T-helper 17 cell (primary cell): ENCODE measurements at places on chromosomes 13 and 19. TPM values are rescaled to one million over a fixed set of nuclear protein-coding genes. Genes with fewer than 3 reads are reported as not detected.

- no peak overlapping the region for H3K4me3 ChIP-seq
- no peak overlapping the region for H3K27ac ChIP-seq
- no peak for DNase-seq
- H3K4me1 ChIP-seq, result peaks cover 4% of the 10 kb centered on the region
- H3K36me3 ChIP-seq, result peaks cover 13% of the 10 kb centered on the region
These were observed 22.5 kb downstream of the CCDC8 start for GRCh38 chr19:46390866-46391265.

GRCh38 chr13:98915981-98916380 lies 61.9 kb downstream of the DOCK9 start:
- no peak overlapping the region for H3K4me3 ChIP-seq
- no peak for DNase-seq
- H3K27ac ChIP-seq, result no peak overlapping the region
- H3K27me3 ChIP-seq, result no peaks in the 10 kb centered on the region
- H3K4me1 ChIP-seq, result peaks cover 36% of the 10 kb centered on the region

DNA sequence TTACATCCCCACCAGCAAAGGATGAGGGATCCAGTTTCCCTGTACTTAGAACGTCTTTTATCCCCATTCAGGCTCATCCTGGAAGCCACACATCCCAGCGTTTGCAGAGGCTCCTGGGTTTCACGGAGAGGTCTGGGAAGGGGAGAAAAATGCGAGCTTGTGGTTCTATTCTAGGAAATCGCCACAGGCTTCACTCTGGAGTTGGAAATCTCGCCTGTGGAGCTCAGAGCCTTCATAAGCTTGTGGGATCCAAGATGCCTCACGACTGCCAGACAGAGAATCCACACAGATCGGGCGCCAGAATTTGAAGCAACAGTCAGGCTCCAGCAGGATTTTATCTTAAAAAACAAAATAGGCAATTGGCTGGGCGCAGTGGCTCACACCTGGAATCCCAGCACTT lies 157.9 kb downstream of the PTPRS start:
- H3K4me3 ChIP-seq, result no peak overlapping the region
- no peaks in the 10 kb centered on the region for H3K36me3 ChIP-seq
- no peak overlapping the region for H3K27ac ChIP-seq

ZNF665 gene
- total RNA-seq, result 2.4 TPM

- H3K27me3 ChIP-seq, result peaks cover 29% of the 10 kb centered on the region
- DNase-seq, result no peak
- no peak overlapping the region for H3K27ac ChIP-seq
- peaks cover 6% of the 10 kb centered on the region for H3K36me3 ChIP-seq
- no peak overlapping the region for H3K4me3 ChIP-seq
These were observed 2.7 kb upstream of the CYP4F8 start for GRCh38 chr19:15612342-15612741.

ZNF836 gene
- total RNA-seq, result 21.2 TPM

GRCh38 chr13:84279166-84279565 lies 396.9 kb upstream of the SLITRK1 start:
- no peaks in the 10 kb centered on the region for H3K4me1 ChIP-seq
- no peak overlapping the region for H3K4me3 ChIP-seq
- no peak for DNase-seq
- no peak overlapping the region for H3K27ac ChIP-seq
- no peaks in the 10 kb centered on the region for H3K27me3 ChIP-seq
- H3K36me3 ChIP-seq, result no peaks in the 10 kb centered on the region

- H3K36me3 ChIP-seq, result no peaks in the 10 kb centered on the region
- H3K4me1 ChIP-seq, result peaks cover 10% of the 10 kb centered on the region
- peak within 1 kb of the TSS; percentile 95 for H3K27ac ChIP-seq
- H3K4me3 ChIP-seq, result peak within 1 kb of the TSS; percentile 95
- peak; percentile 61 for DNase-seq
These were observed at the start of gene ZNF607 for GRCh38 chr19:37719111-37719926. Gene ZNF607, minus strand, starts transcription at chr19:37719761. Its CDS starts 8,143 bp downstream, at chr19:37711618.

ZNF582 gene
- 3.2 TPM for total RNA-seq

- peaks cover 7% of the 10 kb centered on the region for H3K36me3 ChIP-seq
- no peaks in the 10 kb centered on the region for H3K27me3 ChIP-seq
- H3K27ac ChIP-seq, result no peak overlapping the region
- peaks cover 8% of the 10 kb centered on the region for H3K4me1 ChIP-seq
- no peak for DNase-seq
These were observed 16.6 kb downstream of the IL12RB1 start for GRCh38 chr19:18070181-18070580.

KLK7 gene
- not detected for total RNA-seq

GRCh38 chr19:51103926-51104341 lies 4.3 kb downstream of the CTU1 start:
- no peak overlapping the region for H3K4me3 ChIP-seq
- no peak overlapping the region for H3K27ac ChIP-seq
- peaks cover 39% of the 10 kb centered on the region for H3K4me1 ChIP-seq
- DNase-seq, result no peak
- no peaks in the 10 kb centered on the region for H3K36me3 ChIP-seq

ZNF443 gene
- total RNA-seq, result 2.6 TPM

DNA sequence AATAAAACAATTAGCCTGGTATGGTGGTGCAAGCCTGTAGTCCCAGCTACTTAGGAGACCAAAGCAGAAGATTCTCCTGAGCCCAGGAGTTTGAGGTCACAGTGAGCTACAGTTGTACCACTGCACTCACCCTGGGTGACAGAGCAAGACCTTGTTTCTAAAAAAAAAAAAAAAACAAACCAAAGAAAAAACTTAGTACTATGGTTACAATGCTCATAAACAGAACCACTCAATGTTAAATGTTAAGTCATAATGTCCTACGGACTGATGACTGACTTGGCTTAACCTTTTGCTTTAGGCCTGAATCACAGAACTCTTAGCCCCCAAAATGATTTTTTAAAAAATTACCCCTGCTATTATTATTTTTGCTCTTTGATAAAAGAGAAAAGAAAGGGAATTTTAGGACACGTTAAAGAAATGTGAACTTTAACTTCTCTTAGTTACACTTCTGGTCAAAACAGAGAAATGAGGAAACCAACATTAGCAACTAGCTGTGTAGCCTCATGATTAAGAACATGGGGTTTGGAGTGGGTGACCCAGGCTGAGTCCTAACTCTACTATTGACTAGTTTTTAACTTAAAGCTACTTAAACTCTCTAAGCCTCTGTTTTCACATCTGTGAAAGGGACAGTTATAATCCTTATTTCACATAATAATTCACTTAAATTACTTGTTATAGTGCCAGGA lies 13.7 kb upstream of the ELF1 start:
- H3K4me1 ChIP-seq, result peaks cover 5% of the 10 kb centered on the region
- H3K27me3 ChIP-seq, result no peaks in the 10 kb centered on the region
- DNase-seq, result no peak
- no peak overlapping the region for H3K4me3 ChIP-seq
- H3K36me3 ChIP-seq, result no peaks in the 10 kb centered on the region

SPACA4 gene
- total RNA-seq, result not detected

PCSK4 gene
- total RNA-seq, result 3.3 TPM

HIPK4 gene
- not detected for total RNA-seq

- H3K27ac ChIP-seq, result peak within 1 kb of the TSS; percentile 89
- H3K4me3 ChIP-seq, result peak within 1 kb of the TSS; percentile 91
- DNase-seq, result peak; percentile 96
- H3K27me3 ChIP-seq, result no peaks in the 10 kb centered on the region
- peaks cover 13% of the 10 kb centered on the region for H3K4me1 ChIP-seq
These were observed at the start of gene ZNF525 for GRCh38 chr19:53365134-53365898. Gene ZNF525, plus strand, starts transcription at chr19:53365705. Its CDS starts 6,577 bp downstream, at chr19:53372282.

- H3K4me1 ChIP-seq, result no peaks in the 10 kb centered on the region
- no peaks in the 10 kb centered on the region for H3K27me3 ChIP-seq
- no peak overlapping the region for H3K4me3 ChIP-seq
- H3K36me3 ChIP-seq, result peaks cover 2% of the 10 kb centered on the region
- no peak overlapping the region for H3K27ac ChIP-seq
These were observed 17.7 kb upstream of the KLF5 start for GRCh38 chr13:73040968-73041596.

DNA sequence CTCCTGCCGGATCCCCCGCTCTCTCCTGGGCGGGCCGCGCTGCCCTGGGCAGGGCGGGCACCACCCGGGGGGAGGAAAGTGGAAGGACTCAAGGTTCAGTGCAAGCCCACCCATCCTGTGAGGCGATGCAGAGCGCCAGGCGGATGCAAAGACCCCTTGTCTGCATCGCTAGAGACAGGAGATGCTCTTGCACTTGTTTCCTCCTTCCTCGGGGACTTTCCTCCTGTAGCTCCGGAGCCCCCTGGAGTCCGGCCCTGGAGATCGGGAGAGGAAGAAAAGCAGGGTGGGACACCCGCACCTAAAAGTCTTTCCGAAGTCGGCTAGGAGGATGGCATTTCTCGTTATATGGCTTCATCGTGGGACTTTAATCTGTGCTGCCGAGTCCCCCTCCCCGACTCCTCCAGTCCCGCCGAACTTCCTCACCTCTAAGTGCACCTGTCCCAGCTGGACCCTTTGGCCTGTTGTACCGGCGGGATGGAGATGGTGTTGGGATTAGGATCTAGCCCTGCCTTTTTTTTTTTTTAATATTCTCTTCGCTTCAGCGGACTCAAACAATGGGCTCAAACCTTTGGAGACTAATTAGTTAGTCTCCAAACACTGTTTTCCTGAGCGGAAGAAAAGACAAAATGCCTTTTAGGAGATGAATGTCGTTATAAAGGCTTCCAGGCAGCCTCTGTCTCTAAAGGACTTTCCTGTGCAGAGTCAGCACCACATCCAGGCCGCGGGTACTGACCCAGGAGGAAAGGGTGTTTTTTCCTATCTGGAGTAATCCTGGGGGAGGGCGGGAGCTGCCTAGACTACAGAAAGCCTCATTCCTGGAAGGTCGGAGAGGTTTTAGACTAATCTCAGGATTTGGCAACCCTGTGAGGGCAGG lies 725 bp downstream of the FAM124A start:
- peaks cover 4% of the 10 kb centered on the region for H3K36me3 ChIP-seq
- peak overlapping the region; percentile 76 for H3K4me3 ChIP-seq
- peaks cover 71% of the 10 kb centered on the region for H3K27me3 ChIP-seq
- DNase-seq, result no peak
- H3K27ac ChIP-seq, result no peak overlapping the region
- H3K4me1 ChIP-seq, result peaks cover 7% of the 10 kb centered on the region

DNA sequence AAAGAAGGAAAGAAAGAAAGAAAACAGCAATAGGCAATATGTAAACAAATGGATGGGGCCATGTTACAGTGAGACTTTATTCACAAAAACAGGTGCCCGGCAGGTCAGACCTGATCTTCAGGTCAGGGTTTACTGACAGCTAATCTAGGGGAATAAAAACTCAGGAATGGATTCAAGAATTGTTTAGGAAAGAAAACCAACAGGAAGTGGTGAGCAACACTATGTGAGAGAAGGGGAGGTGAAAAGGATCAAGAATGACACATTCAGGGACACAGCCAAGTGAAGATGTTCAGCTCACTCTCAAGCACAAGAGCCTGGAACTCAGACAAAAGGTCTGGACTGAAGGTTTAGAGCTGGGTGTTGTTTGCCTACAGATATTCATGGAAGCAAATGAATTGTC lies 244.5 kb downstream of the EFNB2 start:
- no peaks in the 10 kb centered on the region for H3K4me1 ChIP-seq
- no peak overlapping the region for H3K27ac ChIP-seq
- peaks cover 11% of the 10 kb centered on the region for H3K27me3 ChIP-seq
- DNase-seq, result no peak

DNA sequence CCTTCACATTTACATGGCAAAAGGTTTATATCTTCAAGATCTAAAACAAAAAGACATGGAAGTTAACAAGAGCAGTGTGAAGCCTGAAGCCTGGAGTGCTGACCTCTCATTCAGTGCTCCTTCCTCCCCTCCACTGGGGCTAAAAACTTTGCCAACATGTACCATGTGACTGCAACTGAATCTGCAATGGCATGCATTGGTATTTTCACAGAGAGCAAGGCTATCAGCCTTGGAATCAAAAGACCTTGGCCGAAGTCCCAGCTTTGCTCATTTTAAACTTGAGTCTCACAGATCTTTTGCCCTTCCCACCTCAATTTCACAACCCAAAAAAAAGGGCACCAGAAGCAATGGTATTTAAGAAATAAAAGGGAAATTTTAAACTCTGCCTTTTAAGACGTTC lies 325.1 kb downstream of the DCT start:
- H3K27ac ChIP-seq, result no peak overlapping the region
- H3K27me3 ChIP-seq, result peaks cover 16% of the 10 kb centered on the region
- no peaks in the 10 kb centered on the region for H3K4me1 ChIP-seq
- H3K36me3 ChIP-seq, result no peaks in the 10 kb centered on the region

URI1 gene
- 70.9 TPM for total RNA-seq

DNA sequence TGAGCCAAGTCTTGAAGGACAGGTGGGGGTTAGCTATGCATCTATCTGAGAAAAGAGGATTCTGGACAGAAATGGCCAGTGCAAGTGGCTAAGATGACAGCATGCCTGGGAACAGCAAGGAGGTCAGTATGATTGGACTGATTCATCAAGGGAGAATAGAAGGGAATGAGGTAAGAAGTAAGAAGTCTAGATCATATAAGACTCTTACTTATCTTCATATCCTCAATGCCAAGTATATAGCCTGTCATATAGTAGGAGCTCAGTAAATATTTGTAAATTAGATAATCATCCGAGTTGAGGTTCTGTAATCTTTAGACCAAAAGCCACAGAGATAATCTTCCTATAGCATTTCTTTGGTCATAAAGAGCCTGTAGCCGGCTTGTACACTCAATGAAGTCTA lies 103.3 kb upstream of the MLNR start:
- no peak overlapping the region for H3K4me3 ChIP-seq
- no peaks in the 10 kb centered on the region for H3K27me3 ChIP-seq
- DNase-seq, result no peak
- H3K4me1 ChIP-seq, result peaks cover 19% of the 10 kb centered on the region
- H3K27ac ChIP-seq, result no peak overlapping the region
- peaks cover 11% of the 10 kb centered on the region for H3K36me3 ChIP-seq
